ENCODE measurements at places on chromosomes 7 and 10. TPM values are rescaled to one million over a fixed set of nuclear protein-coding genes. Genes with fewer than 3 reads are reported as not detected.

Gene OPTN
- 84.4 TPM for total RNA-seq

Gene ADIRF
- total RNA-seq = 195 TPM

Gene PNLIPRP2
- not detected for total RNA-seq

Gene PVRIG
- not detected for total RNA-seq

Gene PDGFA
- 2.5 TPM for total RNA-seq

Gene ARID5B
- 105 TPM for total RNA-seq

Gene EPDR1
- 19.5 TPM for total RNA-seq

Gene TFR2
- not detected for total RNA-seq

Gene OLAH
- total RNA-seq = not detected

Gene NFE2L3
- total RNA-seq = 1.2 TPM

Gene MNX1
- total RNA-seq = not detected

Gene SLC39A12
- total RNA-seq = not detected

Gene APBB1IP
- total RNA-seq = 6.3 TPM

Gene BTBD16
- total RNA-seq = 0.15 TPM

Gene ITPRID1
- not detected for total RNA-seq

Gene NMT2
- 36.7 TPM for total RNA-seq

Gene STEAP1B
- total RNA-seq = 25.9 TPM

Gene KEL
- not detected for total RNA-seq

Gene CYP2C9
- not detected for total RNA-seq

Gene COL26A1
- not detected for total RNA-seq

Gene ZNF37A
- 15.5 TPM for total RNA-seq

Gene NPSR1
- not detected for total RNA-seq

Gene METTL27
- 36.6 TPM for total RNA-seq

Gene CYP17A1
- not detected for total RNA-seq

Gene AGR2
- total RNA-seq = not detected

Gene LEP
- not detected for total RNA-seq

Gene DLX5
- not detected for total RNA-seq

Gene AOAH
- total RNA-seq = not detected

Gene C10orf67
- total RNA-seq = 0.44 TPM

Gene ZNF425
- total RNA-seq = 7.4 TPM

Gene TYW1
- 20.1 TPM for total RNA-seq

Gene TMEM209
- 10.0 TPM for total RNA-seq

Gene CEP55
- 3.8 TPM for total RNA-seq

Gene WIPF3
- under 0.01 TPM for total RNA-seq

Gene NPY
- total RNA-seq = not detected

Gene CTBP2
- 78.1 TPM for total RNA-seq
